H9 (cell line): ENCODE measurements at places on chromosomes 5 and 9. TPM values are rescaled to one million over a fixed set of nuclear protein-coding genes. Genes with fewer than 3 reads are reported as not detected.

- no peak overlapping the region for H3K4me3 ChIP-seq
- no peak overlapping the region for H3K27ac ChIP-seq
- H3K36me3 ChIP-seq: no peaks in the 10 kb centered on the region
- no peaks in the 10 kb centered on the region for H3K27me3 ChIP-seq
Measured at GRCh38 chr9:127021664-127022363, 100.6 kb downstream of the ANGPTL2 start.

GRCh38 chr5:133607451-133607850, 4.9 kb downstream of the FSTL4 start:
- peaks cover 11% of the 10 kb centered on the region; the same call in 1 of the 2 replicates for H3K27me3 ChIP-seq
- no peak overlapping the region for H3K4me3 ChIP-seq
- peaks cover 4% of the 10 kb centered on the region; the same call in 1 of the 2 replicates for H3K4me1 ChIP-seq
- no peaks in the 10 kb centered on the region for H3K36me3 ChIP-seq
- no peak overlapping the region for H3K27ac ChIP-seq

DNA sequence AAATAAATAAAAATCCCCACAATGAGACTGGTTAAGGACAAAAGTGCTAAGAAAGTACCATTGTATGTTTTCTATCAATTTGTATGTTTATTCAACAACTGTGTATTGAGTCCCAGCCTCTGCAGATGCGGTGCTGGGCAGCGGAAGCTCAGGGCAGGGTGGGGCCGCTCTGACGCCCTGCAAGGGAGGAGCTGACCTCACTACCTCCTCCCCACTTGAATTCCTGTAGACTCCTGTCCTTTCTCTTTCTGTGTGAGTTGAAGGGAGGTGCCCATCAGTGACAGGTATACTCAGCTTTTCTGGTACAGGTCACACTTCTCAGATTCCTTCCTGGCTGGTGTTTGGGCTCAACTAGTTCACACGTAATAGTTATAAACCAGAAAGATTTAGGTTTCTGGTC, 27.0 kb downstream of the ANGPTL2 start:
- H3K4me1 ChIP-seq: no peaks in the 10 kb centered on the region
- no peak for DNase-seq
- H3K27me3 ChIP-seq: no peaks in the 10 kb centered on the region
- H3K4me3 ChIP-seq: no peak overlapping the region
- no peak overlapping the region for H3K27ac ChIP-seq

DNA sequence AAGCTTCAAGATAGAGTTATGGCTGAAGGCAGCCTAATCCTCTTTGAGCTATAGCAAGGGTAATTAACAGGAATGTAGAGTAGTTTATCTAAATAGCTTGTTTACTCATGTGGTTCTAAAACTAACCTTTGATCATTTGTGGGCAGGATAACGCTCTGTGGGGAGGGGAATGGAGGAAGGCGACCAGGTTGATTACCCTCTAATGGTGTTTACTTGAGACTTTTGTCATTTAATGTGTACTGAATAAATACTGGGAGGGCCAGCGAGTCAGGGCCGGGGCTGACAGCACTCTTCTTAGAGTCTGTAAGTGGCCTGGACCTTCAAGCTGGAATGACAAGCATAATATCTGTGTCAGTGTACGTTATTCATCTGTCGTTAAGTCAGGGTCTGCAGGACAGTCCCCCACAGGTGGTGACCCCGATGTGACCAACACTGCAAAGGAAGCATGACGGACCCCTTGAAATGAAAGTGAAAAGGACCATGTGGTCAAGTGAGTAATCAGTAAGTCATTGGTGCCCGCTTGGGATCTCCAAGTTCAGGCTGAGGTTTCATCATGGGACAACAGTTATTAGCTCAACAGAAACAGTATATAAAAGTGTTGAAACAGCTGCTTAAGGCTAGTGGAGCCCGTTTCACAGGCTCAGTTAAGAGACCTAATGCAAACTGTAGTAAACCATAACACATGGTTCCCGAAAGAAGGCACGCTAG, 162.6 kb downstream of the CPLANE1 start:
- peaks cover 30% of the 10 kb centered on the region for H3K27me3 ChIP-seq
- no peak overlapping the region for H3K27ac ChIP-seq
- peaks cover 2% of the 10 kb centered on the region; the same call in 1 of the 2 replicates for H3K4me1 ChIP-seq
- H3K4me3 ChIP-seq: no peak overlapping the region

GLRX gene
- 13.7 and 13.8 TPM in 2 replicates for total RNA-seq

DNA sequence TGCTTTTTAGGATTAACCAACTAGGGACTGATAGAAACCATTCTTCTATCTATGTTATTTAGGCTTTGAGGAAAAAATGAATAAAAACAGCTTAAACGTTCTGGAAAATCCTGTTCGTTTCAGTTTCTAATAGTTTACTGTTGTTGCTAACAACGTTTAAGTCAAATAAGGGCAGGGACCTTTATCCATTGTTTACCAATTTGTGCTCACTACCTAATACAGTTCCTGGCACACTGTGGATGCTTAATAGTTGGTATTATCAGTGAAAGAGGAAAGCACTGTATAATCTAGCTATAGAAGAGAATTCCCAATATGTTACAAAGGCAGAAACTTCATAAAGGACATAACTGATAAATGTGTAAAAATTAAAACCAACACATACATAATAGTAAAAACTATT, 52.5 kb downstream of the ZFR start:
- no peaks in the 10 kb centered on the region for H3K4me1 ChIP-seq
- H3K27me3 ChIP-seq: no peaks in the 10 kb centered on the region
- DNase-seq: no peak
- H3K36me3 ChIP-seq: peaks cover 83% of the 10 kb centered on the region
- no peak overlapping the region for H3K4me3 ChIP-seq

DNA sequence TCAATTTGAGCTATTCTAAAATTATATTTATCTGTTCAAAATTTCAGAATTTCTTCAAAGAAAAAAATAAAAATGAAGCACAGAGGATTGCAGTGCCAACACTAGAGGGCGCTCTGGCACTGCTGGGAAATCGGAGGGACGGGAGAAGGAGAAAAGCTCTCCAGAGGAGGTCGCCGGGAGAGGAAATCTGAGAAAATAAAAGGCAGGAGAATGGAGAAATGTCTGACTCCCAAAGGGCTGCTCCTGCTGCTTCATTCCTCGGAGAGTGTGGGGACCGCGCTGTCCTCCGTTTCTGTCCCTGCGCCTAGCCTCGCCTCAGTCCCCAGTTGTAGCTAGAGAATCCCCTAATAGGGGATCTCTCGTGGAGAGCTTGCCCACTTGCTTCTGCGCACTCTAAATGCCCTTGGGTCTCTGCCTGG, 40.0 kb upstream of the ARSB start:
- H3K4me3 ChIP-seq: peak overlapping the region; percentile 70
- H3K36me3 ChIP-seq: no peaks in the 10 kb centered on the region
- H3K4me1 ChIP-seq: peaks cover 6% of the 10 kb centered on the region; the same call in 1 of the 2 replicates
- H3K27ac ChIP-seq: no peak overlapping the region

DNA sequence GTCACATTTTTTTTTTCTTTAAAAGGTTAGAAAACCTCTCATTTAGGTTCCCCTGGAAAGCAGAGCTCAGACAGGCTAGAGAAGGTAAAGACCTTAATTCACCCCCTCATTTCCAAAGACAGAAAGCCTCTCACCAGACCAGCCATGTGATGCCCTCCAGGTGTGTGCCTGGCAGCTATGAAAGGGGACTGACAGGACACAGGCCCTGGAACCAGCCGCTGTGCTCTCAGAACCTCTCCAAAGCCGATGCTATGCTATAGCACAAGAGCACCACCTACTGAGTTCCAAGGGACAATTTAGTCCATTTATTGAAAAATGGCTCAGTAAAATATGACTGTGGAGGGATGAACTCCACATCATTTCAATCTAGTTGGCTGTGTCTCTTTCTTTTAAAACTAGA, 48.8 kb downstream of the FANCC start:
- H3K4me3 ChIP-seq: no peak overlapping the region
- no peak overlapping the region for H3K27ac ChIP-seq
- H3K27me3 ChIP-seq: no peaks in the 10 kb centered on the region
- DNase-seq: peak; percentile 38

HAVCR1 gene
- total RNA-seq: not detected in 2 replicates

DNA sequence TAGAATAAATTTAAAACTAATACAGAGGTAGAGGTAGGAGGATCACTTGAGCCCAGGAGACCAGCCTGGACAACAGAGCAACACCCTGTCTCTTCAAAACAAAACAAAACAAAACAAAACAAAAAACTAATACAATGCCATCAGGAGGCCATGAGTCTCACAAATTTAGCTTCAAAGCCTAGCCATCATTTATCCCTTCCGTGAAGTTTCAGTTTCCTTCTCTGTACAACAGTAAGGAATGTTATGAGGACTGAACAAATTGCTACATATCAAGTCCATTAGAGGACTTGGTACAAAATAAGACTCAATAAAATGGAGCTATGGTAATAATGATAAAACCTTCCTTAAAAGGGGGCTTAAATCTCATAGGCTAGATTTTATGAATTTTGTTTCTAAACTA, 60.8 kb downstream of the MAPKAP1 start:
- no peak overlapping the region for H3K27ac ChIP-seq
- H3K27me3 ChIP-seq: no peaks in the 10 kb centered on the region

DNA sequence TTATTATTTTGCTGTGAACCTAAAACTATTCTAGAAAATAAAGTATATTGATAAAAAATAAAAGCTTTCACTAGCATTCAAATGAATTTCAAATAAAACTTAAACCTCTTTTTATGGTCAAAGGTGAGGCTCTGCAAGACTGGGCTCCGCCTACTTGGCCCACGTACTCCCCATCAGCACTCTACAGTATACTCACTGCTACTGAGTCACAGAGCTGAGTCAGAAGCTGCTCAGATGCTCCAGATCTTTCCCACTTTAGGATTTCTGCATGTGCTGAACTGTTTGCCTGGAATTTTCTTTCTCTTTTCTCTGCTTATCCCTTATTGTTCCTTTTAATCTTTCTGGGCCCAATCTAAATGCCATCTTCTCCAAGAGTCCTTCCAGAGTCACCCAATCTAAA, 331.9 kb upstream of the CCNG1 start:
- no peaks in the 10 kb centered on the region; the same call in 1 of the 2 replicates for H3K4me1 ChIP-seq
- H3K4me3 ChIP-seq: no peak overlapping the region
- no peaks in the 10 kb centered on the region for H3K27me3 ChIP-seq
- no peaks in the 10 kb centered on the region for H3K36me3 ChIP-seq
- H3K27ac ChIP-seq: no peak overlapping the region
- DNase-seq: no peak

DNA sequence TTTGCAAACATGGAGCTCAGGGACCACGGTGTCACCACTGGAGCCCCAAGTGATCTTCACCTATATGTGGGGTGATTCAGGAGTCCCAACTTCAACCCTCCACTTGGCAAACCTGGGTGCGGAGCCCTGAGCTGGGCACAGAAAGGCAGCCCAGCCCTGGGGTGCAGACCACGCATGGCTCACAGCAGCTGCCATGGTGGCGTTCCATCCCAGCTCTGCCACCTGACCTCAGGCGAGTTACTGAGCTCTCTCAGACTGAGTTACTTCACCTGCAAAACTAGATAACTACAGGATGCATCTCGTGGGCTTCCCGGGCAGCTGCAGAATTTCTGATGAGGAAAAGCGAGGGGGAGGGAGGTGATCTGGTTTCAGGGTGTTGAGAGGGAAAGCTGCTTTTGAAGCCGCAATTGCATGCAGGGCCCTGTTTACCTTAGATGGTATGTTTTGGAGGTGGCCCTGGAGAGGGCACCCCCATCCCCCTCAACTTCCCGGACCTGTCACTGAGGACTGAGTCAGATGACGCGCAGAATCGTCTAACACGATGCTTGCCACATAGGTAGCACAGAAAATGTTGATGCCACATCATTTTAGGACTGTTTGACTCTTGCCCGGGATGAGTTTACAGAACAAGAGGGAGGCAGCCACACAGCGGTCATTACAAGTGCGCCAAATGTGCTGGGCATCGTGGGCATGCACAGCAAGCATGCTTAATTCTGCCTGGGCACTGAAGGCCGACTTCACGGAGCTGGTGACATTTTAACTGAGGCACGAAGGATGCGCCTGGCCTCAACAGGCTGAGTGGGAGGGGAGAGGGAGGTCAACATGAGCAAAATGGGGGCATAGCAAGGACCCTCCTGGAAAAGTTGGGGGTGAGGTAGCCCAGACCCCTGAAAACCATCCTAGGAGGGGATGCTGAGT, 154.6 kb downstream of the COL23A1 start:
- H3K27ac ChIP-seq: no peak overlapping the region
- no peaks in the 10 kb centered on the region; the same call in 1 of the 3 replicates for H3K36me3 ChIP-seq
- no peak overlapping the region; the same call in 2 of the 3 replicates for H3K4me3 ChIP-seq
- DNase-seq: no peak
- no peaks in the 10 kb centered on the region; the same call in 1 of the 2 replicates for H3K4me1 ChIP-seq

- no peak overlapping the region for H3K27ac ChIP-seq
- no peak for DNase-seq
- H3K4me3 ChIP-seq: no peak overlapping the region
Measured at GRCh38 chr5:68155940-68156339, 59.6 kb upstream of the PIK3R1 start.

DPP7 gene
- 27.3 and 29.4 TPM in 2 replicates for total RNA-seq

GRCh38 chr5:16619136-16619535, 2.3 kb upstream of the RETREG1 start:
- DNase-seq: no peak
- 0 out of 2 replicates have a peak, but pooled peaks cover 4% of the 10 kb centered on the region for H3K36me3 ChIP-seq
- peaks cover 12% of the 10 kb centered on the region; the same call in 1 of the 2 replicates for H3K4me1 ChIP-seq
- no peak overlapping the region for H3K27ac ChIP-seq
- H3K4me3 ChIP-seq: no peak overlapping the region
- peaks cover 9% of the 10 kb centered on the region; the same call in 1 of the 2 replicates for H3K27me3 ChIP-seq

DNA sequence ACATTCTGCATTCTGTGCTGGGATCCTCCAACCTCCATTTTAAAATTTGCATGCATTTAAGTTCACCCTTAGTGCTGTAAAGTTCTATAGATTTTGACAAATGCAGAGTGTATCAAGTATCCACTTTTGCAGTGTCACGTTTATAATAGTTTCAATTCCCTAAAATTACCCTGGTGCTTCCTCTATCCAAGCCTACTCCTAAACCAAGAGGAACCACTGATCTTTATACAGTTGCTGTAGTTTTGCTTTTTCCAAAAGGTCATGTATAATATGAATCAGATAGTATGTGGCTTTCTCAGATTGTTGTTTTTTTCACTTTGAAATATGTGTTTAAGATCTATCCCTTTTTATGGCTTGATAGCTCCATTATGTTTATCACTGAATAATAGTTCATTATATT, 468.4 kb upstream of the CDH6 start:
- no peak overlapping the region for H3K4me3 ChIP-seq
- no peaks in the 10 kb centered on the region for H3K4me1 ChIP-seq
- peaks cover 2% of the 10 kb centered on the region; the same call in 1 of the 2 replicates for H3K36me3 ChIP-seq

CDC20B gene
- 0.18 and 0.26 TPM in 2 replicates for total RNA-seq

CCDC192 gene
- 0.22 TPM in 1 of 2 replicates, not detected in the other for total RNA-seq

CCDC152 gene
- 0.13 and 0.48 TPM in 2 replicates for total RNA-seq
